ENCODE measurements at places on chromosomes 7 and 10.

DNA sequence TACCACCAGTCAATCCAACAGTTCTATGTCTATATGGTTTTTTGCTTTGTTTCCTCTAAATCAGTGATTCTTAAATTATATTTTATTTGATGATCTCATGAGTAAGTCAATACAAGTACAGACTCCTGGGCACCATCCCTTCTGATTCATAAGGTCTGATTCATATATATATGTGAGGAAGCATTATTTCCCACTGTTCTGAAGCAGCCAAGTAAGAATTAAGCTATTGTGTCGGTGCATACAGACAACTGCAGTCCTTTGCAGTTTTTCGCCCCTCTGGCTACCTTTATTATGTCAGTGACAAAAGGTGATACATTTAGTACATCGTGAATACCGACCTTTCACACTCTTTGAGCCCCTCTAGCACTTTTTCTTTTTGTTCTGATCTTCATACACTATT lies 1079.6 kb upstream of the C7orf33 start:
- H3K4me3 ChIP-seq: no peak overlapping the region
- H3K4me1 ChIP-seq: no peaks in the 10 kb centered on the region
- no peaks in the 10 kb centered on the region for H3K36me3 ChIP-seq
- no peak overlapping the region for H3K27ac ChIP-seq

DNA sequence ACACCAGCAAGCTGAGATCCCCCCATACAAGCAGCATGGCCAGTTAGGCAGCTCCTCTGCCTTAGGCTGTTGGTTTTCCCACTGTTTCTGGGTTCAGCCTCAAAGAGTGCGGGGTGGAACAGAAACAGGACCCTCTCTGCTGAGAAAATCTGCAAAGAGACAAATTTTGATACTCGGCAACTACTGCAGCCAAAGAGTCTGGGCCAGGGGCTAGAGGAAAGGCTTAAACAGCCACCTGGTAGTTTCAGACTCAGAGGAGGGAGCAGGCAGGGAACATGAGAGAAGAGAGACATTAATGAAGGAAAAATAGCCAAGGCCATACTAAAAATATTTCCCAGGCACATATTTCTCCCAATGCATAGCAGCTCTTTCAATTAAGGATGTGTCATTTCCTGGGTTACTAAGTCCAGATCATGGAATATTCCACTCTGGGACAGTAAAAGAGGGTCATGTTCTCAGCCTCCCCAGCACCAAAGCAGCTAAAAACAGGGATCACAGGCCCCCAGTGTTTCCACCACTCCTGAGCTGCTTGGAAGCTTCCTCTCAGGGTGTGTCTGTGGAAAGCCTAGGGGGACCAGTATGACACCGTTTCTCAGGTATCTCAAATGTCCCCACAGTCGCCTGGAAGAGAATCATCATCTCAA lies 29.8 kb downstream of the PDLIM1 start:
- no peak overlapping the region for H3K27ac ChIP-seq
- DNase-seq: no peak
- peaks cover 4% of the 10 kb centered on the region for H3K27me3 ChIP-seq
- H3K4me3 ChIP-seq: no peak overlapping the region
- peaks cover 7% of the 10 kb centered on the region for H3K4me1 ChIP-seq

DNA sequence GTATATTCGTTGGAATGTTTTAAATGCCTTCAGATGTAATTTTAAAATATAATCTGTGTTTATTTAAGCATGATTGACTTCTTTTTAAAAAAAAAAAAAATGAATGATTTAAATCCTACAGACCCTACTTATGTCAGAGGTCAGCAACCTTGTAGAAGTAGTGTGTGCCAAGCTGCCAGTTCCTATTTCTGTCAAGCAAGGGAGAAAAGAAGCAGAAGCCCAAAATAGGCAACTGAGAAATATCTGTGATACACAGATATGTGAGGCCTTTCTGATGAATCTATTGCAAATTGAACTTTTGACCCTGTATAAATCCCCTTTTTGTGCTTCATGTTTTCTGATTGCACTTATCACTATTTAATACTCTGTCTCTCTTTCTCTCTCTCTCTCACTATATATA lies 199.5 kb downstream of the LRRN3 start:
- DNase-seq: no peak
- H3K36me3 ChIP-seq: peaks cover 28% of the 10 kb centered on the region
- no peak overlapping the region for H3K27ac ChIP-seq
- H3K27me3 ChIP-seq: no peaks in the 10 kb centered on the region

- peaks cover 50% of the 10 kb centered on the region for H3K4me1 ChIP-seq
- no peaks in the 10 kb centered on the region for H3K27me3 ChIP-seq
- DNase-seq: no peak
- peaks cover 61% of the 10 kb centered on the region for H3K36me3 ChIP-seq
- no peak overlapping the region for H3K27ac ChIP-seq
Observed at GRCh38 chr7:2947058-2947780, 96.4 kb downstream of the CARD11 start.

GRCh38 chr10:13672548-13672947 lies 85.8 kb downstream of the PRPF18 start:
- DNase-seq: no peak
- H3K4me1 ChIP-seq: no peaks in the 10 kb centered on the region
- H3K4me3 ChIP-seq: no peak overlapping the region

DNA sequence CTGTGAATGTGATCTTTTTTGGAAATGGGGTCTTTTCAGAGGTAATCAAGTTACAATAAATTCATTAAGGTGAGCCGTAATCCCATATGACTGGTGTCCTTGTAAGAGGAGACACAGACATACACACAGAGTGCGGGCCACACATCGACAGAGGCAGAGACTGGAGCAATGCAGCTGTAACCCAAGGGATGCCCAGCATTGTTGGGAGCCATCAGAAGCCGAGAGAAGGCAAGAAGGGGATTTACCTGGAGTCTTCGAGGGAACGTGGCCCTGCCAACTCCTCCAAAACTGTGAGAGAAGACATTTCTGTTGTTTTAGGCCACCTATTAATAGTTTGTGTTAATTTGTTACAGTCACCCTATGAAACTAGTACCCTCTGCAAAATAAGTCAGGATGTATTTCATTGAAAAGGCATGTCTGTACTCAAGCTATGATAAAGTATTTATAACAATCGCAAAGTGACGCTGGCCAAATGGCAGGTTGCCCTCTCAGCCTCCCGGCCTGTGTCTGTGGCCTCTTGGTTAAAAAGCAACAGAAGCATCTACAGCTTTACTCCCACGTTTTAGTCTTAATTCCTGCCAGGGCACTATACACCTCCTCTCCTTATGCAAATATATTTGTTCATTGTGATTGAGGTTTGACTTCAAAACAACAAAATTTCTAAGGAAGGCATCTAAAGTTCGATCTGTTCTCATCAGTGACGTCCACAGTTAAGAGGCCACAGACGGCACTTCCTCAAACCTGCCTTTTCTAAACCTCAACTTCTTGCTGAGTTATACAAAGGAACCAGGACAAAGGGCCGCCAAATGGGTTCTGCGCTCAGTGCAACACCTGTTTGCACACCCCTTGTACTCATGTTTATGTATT lies 46.8 kb downstream of the HIPK2 start:
- DNase-seq: no peak
- peaks cover 9% of the 10 kb centered on the region for H3K36me3 ChIP-seq
- peaks cover 62% of the 10 kb centered on the region for H3K4me1 ChIP-seq
- peaks cover under 1% of the 10 kb centered on the region for H3K27me3 ChIP-seq

DNA sequence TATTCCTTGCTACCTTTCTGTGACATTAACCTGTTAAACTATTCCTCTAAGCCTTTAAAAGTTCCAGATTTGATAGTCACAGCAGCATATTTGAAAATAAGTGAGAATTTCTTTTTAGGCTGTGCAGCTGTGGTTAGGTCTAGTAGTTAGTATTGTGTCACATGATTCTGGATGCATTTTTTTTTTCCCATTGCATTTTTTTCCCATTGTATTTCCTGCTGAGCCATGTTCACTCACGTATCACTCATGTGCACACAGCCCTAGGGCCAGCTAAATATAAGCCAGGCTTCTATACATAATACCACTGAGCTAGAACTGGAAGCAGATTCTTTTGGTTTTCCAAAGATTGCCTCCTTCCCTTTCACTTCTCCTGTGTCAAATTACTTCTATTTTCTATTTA lies 37.4 kb downstream of the DNAJC9 start:
- H3K27ac ChIP-seq: no peak overlapping the region
- H3K27me3 ChIP-seq: no peaks in the 10 kb centered on the region
- peaks cover 38% of the 10 kb centered on the region for H3K36me3 ChIP-seq
- no peak overlapping the region for H3K4me3 ChIP-seq
- peaks cover 2% of the 10 kb centered on the region for H3K4me1 ChIP-seq

DNA sequence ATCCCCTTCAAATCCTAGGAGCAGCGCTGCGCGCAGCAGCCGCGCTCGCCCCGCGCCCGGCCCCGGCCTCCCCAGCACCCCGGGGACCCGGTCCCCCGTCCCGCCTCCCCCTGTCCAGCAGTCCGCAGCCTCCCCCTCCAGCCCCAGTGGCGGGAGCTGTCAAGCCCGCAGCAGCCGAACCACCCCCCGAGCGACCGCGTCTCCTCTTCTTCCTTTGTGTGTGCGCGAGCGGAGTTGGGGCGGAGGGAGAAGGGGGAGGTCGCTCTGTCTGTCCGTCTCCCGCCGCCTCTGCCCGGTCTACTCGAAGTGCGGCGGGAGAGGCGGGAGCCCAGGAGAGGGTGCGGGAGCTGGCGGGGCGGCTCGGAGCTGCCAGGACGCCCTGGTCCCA lies 375 bp upstream of the CHN2 start:
- peak overlapping the region; percentile 75 for H3K4me3 ChIP-seq
- no peak for DNase-seq
- H3K36me3 ChIP-seq: no peaks in the 10 kb centered on the region
- H3K27ac ChIP-seq: no peak overlapping the region
- peaks cover 22% of the 10 kb centered on the region for H3K4me1 ChIP-seq

DNA sequence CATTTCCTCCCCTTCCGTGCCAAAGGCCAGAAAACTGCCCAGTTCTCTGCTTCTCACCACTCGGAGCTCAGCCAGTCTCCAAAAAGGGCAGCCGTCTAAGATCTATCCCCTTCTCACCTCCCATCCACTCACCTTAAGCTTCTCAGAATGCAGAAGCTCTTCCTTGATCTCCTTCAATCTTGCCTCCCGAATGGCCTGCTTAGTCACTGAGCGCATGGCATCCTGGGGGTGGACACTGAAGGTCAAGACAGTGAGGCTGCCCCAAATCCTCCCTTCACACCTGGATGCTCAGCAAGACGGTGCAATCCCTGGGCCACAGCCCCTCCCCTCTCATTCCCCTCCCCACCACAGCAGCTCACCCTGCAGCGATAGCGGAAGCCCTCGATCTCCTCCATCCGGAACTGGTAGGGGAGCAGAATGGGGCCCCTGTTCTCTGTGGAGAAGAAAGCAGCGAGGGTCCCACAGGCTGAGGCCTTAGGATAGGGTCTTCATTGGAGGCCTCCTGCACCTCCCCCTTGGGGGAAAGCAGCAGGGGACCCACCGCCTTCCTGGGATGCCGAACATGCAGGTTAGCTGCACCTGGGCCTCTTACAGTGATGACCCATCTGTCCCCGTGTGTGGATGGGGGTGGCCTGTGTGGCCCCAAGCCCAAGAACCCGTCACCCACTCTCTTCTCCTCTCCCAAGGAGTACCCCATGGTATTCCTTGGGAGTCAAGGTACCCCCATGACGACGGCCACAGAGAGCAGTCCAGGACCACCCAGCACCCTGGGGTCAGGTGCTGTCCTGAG lies 4.7 kb downstream of the DDX56 start:
- H3K4me1 ChIP-seq: peaks cover 26% of the 10 kb centered on the region
- H3K4me3 ChIP-seq: peak overlapping the region; percentile 15
- H3K36me3 ChIP-seq: peaks cover 89% of the 10 kb centered on the region

- peaks cover 17% of the 10 kb centered on the region for H3K27me3 ChIP-seq
- H3K4me1 ChIP-seq: no peaks in the 10 kb centered on the region
- DNase-seq: no peak
- no peak overlapping the region for H3K4me3 ChIP-seq
Observed at GRCh38 chr10:28948046-28948445, 270.7 kb downstream of the BAMBI start.

- H3K4me3 ChIP-seq: no peak overlapping the region
- no peaks in the 10 kb centered on the region for H3K27me3 ChIP-seq
- no peak for DNase-seq
- no peaks in the 10 kb centered on the region for H3K4me1 ChIP-seq
Observed at GRCh38 chr10:56653289-56653688, 292.2 kb upstream of the ZWINT start.

DNA sequence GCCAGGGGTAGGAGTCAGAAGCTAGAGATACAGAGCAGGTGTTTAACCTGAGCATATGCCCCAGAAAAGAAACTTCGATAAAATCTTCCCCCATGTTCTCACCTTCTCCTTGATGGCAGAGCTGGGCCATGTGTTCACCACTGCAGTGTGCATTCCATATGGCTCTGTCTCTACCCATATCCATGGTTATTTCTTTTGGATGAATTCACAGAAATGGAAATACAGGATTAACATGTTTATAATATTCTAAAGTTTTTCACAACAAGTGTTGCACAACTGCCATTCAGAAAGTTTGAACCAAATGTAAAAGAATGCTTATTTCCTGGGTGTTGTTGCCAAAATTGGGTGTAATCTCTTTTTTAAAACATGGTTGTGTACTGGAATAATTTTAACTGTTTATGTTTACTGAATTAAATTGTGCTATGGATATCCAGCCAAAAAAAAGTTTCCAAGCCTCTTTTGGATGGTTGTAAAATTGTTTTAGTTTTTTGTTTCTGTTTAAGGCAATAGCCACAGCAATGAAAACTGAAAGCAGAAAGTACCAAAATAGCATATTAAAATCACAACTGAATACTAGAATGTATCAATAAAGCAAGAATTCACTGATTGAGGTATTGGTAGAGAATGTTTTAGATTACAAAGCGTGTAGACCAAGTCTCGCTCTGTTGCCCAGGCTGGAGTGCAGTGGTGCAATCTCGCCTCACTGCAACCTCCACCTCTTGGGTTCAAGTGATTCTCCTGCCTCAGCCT lies 19.9 kb upstream of the CCNY start:
- peak overlapping the region; percentile 43 for H3K27ac ChIP-seq
- no peak overlapping the region for H3K4me3 ChIP-seq
- H3K27me3 ChIP-seq: no peaks in the 10 kb centered on the region
- no peak for DNase-seq
- peaks cover 30% of the 10 kb centered on the region for H3K36me3 ChIP-seq

DNA sequence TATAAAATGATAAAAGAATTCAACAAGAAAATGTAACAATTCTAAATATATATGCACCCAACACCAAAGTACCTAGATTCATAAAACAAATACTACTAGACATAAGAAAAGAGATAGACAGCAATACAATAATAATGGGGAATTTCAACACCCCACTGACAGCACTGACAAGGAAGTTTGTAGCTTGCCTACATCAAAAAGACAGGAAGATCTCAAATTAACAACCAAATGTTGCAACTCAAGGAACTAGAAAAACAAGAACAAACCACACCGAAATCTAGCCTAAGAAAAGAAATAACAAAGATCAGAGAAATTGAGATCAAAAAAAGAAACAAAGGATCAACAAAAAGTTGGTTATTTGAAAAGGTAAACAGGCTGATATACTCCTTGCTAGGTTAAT lies 36.5 kb upstream of the TNKS2 start:
- no peak overlapping the region for H3K27ac ChIP-seq
- DNase-seq: no peak
- no peaks in the 10 kb centered on the region for H3K4me1 ChIP-seq
- H3K4me3 ChIP-seq: no peak overlapping the region
- peaks cover 5% of the 10 kb centered on the region for H3K27me3 ChIP-seq

GRCh38 chr10:7895699-7896090 lies 77.4 kb downstream of the TAF3 start:
- H3K27me3 ChIP-seq: no peaks in the 10 kb centered on the region
- no peak overlapping the region for H3K4me3 ChIP-seq
- H3K36me3 ChIP-seq: peaks cover 31% of the 10 kb centered on the region
- no peak for DNase-seq
- no peak overlapping the region for H3K27ac ChIP-seq
- H3K4me1 ChIP-seq: peaks cover 31% of the 10 kb centered on the region

GRCh38 chr7:131602304-131602993 lies 46.0 kb upstream of the PODXL start:
- no peak for DNase-seq
- no peaks in the 10 kb centered on the region for H3K4me1 ChIP-seq
- H3K36me3 ChIP-seq: no peaks in the 10 kb centered on the region
- H3K4me3 ChIP-seq: no peak overlapping the region

Data from naive thymus-derived CD8-positive, alpha-beta T cell (primary cell).